Sigmoid colon (tissue), 7 donors: ENCODE measurements at places on chromosomes 11 and 22. TPM values are rescaled to one million over a fixed set of nuclear protein-coding genes. Genes with fewer than 3 reads are reported as not detected.

The TRIM51 gene
- polyA plus RNA-seq, result not detected

The IFITM10 gene
- polyA plus RNA-seq, result 0.60 TPM

The RAB36 gene
- 1.5 TPM for polyA plus RNA-seq

The CD59 gene
- 80.7 TPM for polyA plus RNA-seq

The OR52A1 gene
- not detected for polyA plus RNA-seq

The VPREB1 gene
- not detected for polyA plus RNA-seq

The TTC36 gene
- not detected for polyA plus RNA-seq

The ACTN3 gene
- polyA plus RNA-seq, result not detected

The AGBL2 gene
- polyA plus RNA-seq, result 0.92 TPM

The OLFML1 gene
- not detected for polyA plus RNA-seq

The LIF gene
- polyA plus RNA-seq, result 10.3 TPM

The KRTAP5-5 gene
- 0.28 TPM for polyA plus RNA-seq

The PANX3 gene
- not detected for polyA plus RNA-seq

The ISX gene
- polyA plus RNA-seq, result 36.0 TPM

The APOA1 gene
- 2.8 TPM for polyA plus RNA-seq

The PATE2 gene
- polyA plus RNA-seq, result not detected

The MRGPRE gene
- polyA plus RNA-seq, result 0.10 TPM

The PKDREJ gene
- polyA plus RNA-seq, result under 0.01 TPM
